ENCODE measurements at places on chromosomes 7 and 10.

- DNase-seq = no peak
Observed at GRCh38 chr10:119197921-119198320, 9.4 kb upstream of the GRK5 start.

DNA sequence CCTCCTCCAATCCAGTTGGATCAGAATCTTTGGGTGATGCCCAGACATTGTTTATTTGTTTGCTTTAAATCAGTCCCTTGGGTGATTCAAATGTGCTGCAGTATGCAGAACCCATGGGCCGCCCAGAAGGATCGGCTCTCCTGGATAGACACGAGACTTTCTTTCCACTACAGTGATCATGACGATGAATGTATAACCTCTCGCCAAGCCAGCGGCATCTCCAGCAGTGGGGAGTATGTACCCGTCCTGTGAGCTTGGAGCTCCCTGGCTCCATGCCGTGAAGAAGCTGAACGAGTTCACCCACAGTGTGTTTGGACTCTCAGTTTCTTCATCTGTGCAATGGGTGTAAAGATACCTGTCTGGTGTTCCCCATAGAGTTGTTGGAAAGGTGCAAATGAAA is 162.3 kb downstream of the CAMK1D start:
- no peak for DNase-seq

GRCh38 chr7:48252995-48253394 is 81.7 kb downstream of the ABCA13 start:
- no peak for DNase-seq

DNA sequence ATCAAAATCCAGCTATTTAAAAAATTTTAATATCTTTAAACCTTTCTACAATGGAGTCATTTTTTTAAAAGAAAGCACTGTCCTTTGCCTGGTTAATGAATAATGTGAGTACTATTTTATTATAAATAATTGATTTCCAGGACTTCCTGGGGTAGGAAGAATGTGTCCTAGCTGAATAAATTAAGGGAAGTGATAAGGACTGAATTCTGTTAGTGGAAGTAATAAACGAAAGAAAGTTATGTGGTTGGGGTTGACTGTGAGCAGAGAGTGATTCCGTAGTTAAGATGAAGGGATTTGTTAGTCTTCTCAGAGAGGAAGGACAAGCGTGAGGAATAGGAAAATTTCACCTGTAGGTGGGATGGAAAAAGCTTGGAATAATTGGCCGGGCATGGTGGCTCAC is 59.1 kb downstream of the AHCYL2 start:
- DNase-seq = no peak
